ENCODE measurements at places on chromosomes 4 and X.

GRCh38 chr4:123671636-123672404, 275.2 kb downstream of the SPRY1 start:
- peak; percentile 18 for DNase-seq

GRCh38 chrX:50165727-50166126, 35.1 kb downstream of the AKAP4 start:
- no peak for DNase-seq

GRCh38 chr4:75924309-75924827, 16.4 kb downstream of the NAAA start:
- DNase-seq: no peak

GRCh38 chrX:2638279-2638678, 52.8 kb upstream of the CD99 start:
- DNase-seq: no peak

DNA sequence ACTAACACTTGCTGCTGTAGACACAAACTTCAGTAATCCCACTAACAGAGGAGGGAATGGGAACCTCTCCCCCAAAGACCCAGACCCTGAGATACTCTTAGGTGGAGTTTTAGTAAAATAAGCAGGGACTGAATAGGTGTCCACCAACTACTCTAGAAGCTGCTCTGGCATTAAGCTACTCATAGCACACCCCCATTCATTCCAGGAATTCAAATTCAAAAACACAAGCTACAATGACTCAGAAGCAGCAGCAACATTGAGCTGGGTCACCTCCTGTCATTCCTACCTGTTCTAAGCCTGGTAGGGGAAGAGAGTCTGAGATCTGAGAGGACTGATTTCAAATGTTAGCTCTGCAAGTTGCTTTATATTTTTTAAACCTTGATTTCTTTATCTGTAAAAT, 135.4 kb upstream of the FRMPD4 start:
- no peak for DNase-seq

GRCh38 chrX:108384783-108385182, 53.4 kb downstream of the COL4A6 start:
- DNase-seq: no peak

GRCh38 chr4:166077782-166078181, 204.7 kb downstream of the TLL1 start:
- DNase-seq: no peak

GRCh38 chr4:56387023-56388001, at the start of gene AASDH:
Gene AASDH, minus strand, starts transcription at chr4:56387491. Its CDS starts 3,192 bp downstream, at chr4:56384299.
- peak; percentile 97 for DNase-seq

GRCh38 chrX:33156152-33156726, 55.1 kb downstream of the DMD start:
- no peak for DNase-seq

DNA sequence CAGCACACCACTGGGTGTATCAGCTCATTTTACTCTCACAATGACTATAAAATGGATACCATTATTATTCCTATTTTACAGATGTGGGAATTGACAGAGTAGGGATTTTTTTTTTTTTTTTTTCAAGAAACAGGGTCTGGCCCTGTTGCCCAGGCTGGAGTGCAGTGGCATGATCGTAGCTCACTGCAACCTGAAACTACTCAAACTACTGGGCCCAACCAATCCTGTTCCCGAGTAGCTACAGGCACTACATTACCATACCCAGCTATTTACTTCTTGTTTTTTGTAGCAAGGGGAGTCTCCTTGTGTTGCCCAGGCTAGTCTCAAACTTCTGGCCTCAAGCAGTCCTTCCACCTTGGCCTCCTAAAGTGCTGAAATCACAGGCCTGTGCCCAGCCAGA, 95.2 kb downstream of the LARP7 start:
- no peak for DNase-seq

DNA sequence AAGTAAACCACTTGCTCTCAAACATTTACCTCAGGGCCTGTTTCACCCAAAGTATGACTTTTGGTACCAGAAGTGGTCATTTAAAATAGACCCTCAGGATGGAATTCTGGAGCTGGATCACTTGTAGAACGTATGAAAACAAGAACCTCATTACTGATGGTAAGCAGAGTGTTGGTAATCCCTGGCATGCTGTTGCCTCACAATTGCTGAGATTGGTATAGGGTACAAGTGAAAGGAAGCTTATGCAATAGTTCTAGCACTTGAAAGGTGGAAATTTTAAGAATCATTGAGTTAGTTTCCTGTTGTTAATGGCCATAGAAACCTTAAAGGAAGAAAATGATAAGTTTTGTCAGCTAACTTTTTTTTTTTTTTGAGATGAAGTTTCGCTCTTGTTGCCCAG, 22.3 kb upstream of the THOC2 start:
- DNase-seq: no peak

DNA sequence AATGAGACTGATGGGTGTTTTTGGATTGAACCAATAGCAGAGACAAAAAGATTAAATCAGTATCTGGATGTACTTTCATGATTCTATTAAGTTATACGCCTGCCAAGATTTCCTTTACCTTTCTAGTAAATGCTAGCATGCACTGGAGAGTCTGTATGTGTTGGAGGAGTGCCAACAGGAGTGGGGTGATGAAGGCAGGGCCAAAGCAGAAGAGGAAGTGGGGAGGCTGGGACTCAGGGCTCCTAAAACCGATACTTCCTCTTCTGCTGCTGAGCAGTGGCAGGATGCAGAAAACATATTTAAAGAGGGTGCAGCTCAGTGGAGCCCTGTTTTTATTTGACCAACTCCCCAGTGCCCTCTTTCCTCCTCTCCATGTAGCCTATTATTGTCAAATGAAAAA, 5.6 kb downstream of the CYSLTR1 start:
- peak; percentile 32 for DNase-seq

DNA sequence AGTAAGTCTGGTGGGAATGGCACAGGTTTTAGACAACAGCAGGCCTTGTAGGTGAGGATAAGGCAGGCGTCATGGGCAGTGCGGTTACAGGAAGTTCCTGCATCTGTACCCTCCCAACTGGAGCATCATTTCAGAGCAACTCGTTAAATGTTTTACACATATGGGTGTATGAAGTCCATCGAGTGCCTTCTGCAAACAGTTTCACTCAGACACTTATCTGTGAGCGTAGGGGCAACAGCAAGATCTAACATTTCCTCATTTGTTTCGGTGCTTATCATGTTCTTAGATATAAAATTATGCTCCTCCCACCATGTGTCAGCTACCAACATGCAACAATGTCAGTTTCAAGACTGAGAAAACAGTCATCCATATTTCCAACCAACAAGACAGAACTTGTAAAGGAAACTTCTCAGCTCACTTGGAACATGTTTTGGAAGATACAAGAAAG, 69.9 kb downstream of the ELOVL6 start:
- DNase-seq: no peak

GRCh38 chrX:287670-288069, 6.5 kb downstream of the PLCXD1 start:
- DNase-seq: no peak

- DNase-seq: no peak
Measured at GRCh38 chrX:116204932-116205331, 34.4 kb downstream of the AGTR2 start.

- DNase-seq: no peak
Measured at GRCh38 chr4:168634276-168634802, 137.5 kb downstream of the PALLD start.

- no peak for DNase-seq
Measured at GRCh38 chr4:89420507-89420906, 112.9 kb upstream of the GPRIN3 start.

DNA sequence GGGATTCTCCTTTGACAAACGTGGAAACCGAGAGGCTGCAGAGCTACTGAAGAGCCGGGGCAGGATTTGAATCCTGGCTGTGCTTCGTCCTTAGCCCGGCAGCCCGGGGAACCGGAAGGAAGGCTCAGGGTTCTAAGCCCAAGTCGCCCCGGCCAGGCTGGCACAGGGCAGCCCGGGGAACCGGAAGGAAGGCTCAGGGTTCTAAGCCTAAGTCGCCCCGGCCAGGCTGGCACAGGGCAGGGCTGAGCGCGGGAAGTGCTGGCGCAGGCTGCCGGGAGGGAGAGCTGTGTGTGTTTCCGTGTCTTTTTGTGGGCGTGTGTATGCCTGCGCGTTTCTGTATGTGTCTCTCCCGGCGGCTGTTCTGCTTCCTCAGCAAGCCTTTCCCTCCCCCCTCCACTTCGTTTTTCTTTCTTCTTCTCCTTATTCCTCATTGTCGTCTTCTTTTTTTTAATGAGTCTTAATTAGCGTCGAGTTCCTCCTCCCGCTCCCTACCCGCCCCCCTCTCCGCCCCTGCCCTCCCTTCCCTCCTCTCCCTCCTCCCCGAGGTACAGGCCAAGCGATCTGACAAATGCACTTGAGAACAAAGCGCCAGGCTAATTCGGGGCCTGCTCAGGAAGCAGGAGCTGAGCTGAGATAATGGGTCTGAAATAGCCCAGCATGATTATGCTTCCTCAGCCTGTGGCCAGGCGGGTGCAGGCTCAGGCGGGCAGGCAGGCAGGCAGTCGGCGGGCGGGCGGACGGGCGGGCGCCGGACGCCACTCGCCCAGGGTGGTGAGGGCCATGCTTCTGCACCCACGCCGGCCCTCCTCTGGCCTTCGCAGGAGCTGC, 65.9 kb downstream of the EFNB1 start:
- DNase-seq: peak; percentile 5

- DNase-seq: no peak
Measured at GRCh38 chrX:107721318-107721717, 54.3 kb downstream of the TSC22D3 start.

DNA sequence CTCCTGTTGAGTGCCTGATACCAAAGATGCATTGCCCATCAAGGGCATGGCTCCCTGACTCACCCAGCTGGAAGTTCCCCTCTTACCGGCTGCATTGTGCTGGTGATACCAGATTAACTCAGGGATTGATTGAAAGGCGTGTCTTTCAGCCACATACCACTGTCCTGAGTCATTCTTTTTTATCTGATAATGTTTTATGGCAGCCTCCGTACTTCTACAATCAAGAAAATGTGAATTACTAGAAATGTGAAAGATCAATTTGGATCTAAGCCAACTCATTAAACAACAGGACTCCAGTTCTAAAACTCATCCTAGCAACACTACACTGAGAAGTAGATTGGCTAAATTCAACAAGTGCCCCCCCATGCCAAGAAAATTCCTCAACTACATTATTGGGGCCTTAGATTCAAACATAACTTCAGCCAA, 40.0 kb downstream of the TXK start:
- peak; percentile 69 for DNase-seq

DNA sequence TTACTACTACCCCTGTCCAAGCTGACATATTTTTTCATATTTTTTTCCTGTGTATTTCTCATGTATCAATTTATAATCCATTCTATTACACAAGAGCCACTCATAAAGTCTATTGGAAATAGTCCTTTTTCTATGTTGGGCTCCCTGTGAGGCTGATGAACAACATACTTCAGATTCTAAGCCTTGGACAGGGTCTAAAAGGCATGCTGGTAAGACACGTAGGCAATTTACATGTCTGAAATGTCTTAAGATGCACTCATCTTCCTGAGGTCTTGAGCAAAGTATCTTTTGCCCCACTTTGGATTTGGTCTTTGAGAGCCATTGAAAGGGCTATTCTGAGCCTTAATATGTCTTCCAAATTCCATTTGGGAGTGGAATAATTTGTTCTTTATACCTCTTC, 31.8 kb downstream of the OCIAD1 start:
- DNase-seq: no peak

GRCh38 chrX:20442597-20442996, 175.9 kb upstream of the RPS6KA3 start:
- DNase-seq: peak; percentile 88

DNA sequence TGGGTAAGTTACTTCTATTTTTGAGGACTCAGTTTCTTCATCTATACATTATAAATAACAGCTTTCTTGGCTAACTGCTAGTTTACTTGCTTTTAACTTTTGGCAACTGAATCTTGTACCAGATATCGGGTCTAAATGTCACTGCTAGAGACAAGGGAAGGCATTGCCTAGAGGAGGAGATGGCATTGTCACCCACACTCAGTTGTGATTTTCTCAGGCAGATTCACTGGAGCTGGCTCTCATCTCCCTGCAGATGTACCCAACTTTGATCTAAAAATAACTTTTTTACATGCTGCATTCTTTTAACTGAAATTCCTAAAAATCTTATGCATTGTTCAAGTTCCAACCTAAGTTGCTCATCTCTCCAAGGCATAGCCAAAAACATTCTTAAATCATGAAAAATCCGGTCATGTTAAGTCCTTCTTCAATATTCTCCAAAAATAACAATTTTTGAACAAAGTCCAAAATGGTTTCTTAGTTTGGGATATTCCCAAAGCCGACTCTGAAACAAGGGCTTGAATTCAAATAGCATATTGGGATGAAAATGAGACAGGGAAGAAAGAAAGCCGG, 469.0 kb upstream of the BOD1L1 start:
- no peak for DNase-seq

GRCh38 chr4:159540038-159540437, 437.2 kb downstream of the RAPGEF2 start:
- no peak for DNase-seq

- DNase-seq: no peak
Measured at GRCh38 chrX:22037225-22037624, 5.1 kb downstream of the PHEX start.

GRCh38 chrX:103073467-103073866, 9.5 kb upstream of the BEX1 start:
- no peak for DNase-seq

GRCh38 chr4:132218406-132218805, 930.7 kb upstream of the PCDH10 start:
- DNase-seq: no peak

- DNase-seq: no peak
Measured at GRCh38 chrX:97400492-97400891, 516.8 kb downstream of the RPA4 start.

- DNase-seq: no peak
Measured at GRCh38 chr4:2125023-2125422, 65.9 kb downstream of the NAT8L start.

DNA sequence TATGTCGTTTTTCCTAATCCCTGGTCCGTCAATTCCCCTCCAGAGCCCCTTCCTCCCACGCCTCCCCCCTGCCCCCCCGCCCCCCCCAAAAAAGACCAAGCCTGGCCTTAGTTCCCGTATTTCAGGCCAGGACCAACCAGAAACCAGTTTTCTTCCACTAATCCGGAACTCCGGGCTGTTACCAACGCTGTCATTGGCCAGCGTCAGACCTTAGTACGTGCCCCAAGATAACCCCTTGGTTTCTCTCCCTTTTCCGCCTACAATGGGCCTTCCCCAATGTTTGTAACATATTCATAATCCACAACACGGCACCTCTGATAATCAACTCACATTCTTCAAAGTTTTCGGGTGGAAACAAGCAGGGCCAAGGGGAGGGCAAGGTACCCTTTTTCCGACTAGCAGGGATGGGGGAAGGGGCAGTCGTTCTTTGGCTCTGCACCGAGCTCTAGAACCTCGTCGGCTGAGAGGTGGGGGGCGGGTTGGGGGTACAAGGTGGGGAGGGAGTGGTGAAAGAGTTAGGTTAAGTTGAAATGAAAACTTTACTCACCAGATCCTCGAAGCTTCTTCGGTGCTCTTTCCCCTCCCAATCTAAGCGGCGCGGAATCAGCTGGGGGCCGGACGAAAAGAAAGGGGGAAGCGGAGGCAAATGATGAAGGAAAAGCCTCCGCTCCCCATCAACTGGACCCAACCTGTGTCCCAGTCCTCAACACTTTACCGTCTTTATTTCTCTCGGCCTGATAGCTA, 1.5 kb downstream of the BRWD3 start:
- DNase-seq: peak; percentile 77

GRCh38 chr4:156971676-156972378, at the start of gene PDGFC:
Gene PDGFC, minus strand, starts transcription at chr4:156971799. Its CDS starts 896 bp downstream, at chr4:156970903.
- peak; percentile 1 for DNase-seq
